ENCODE measurements at places on chromosomes 6 and 20.

DNA sequence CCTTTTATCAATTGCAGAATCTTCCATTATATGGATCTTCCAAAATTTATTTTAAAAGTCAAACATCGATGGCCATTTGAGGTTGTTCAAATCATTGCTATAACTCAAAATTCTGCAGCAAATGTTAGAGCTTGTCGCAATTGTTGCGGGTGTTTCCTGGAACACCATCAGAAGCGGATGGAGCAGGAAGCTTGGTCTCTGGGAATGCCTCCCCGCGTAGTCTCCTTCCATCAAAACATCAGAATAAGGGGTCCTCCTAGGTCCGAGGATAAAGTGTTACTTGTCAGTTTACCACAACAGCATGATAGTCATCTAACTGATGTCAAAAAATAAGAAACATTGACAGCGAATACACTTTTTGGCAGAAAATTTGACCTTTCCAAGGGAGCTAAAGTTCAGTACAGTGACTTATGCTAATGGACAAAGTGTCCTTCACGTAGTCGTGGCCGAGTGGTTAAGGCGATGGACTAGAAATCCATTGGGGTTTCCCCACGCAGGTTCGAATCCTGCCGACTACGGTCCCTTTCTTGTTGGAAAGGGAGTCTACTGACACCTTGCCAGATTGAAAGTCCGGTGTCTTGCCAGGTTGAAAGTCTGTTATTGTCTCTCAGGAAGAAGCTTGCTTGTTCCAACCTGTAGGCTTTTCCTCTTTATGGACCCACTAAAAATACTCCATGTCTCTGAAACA, 59.0 kb upstream of the ZNF184 start:
- H3K4me3 ChIP-seq, result no peak overlapping the region
- H3K27me3 ChIP-seq, result peaks cover 32% of the 10 kb centered on the region
- no peak overlapping the region for H3K27ac ChIP-seq
- no peaks in the 10 kb centered on the region for H3K36me3 ChIP-seq

DNA sequence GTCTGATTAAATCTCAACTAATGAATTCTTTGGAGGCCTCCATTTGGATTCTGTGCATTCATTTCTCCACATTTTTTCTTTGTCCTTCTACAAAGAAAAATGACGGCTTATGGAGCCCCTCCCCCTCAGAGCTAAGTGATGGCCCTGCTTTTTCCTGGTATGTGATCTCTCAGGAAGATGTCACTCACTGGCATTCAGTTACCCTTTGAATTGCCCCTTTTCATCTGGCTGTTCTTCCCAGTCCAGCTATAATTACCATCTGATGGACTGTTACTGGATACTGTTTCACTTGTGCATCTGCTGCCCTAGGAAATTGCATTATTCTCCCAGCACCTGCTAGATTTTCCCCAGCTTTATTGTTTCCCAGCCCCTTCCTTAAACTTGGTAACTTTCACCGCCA, 151.9 kb downstream of the CFAP61 start:
- H3K27ac ChIP-seq, result no peak overlapping the region
- no peaks in the 10 kb centered on the region for H3K36me3 ChIP-seq
- H3K27me3 ChIP-seq, result no peaks in the 10 kb centered on the region
- no peak overlapping the region for H3K4me3 ChIP-seq
- no peak for DNase-seq

- H3K27ac ChIP-seq, result no peak overlapping the region
- no peak for DNase-seq
- no peak overlapping the region for H3K4me3 ChIP-seq
- H3K4me1 ChIP-seq, result no peaks in the 10 kb centered on the region
- no peaks in the 10 kb centered on the region for H3K36me3 ChIP-seq
These were observed 20.4 kb upstream of the ANKEF1 start for GRCh38 chr20:10014431-10014830.

DNA sequence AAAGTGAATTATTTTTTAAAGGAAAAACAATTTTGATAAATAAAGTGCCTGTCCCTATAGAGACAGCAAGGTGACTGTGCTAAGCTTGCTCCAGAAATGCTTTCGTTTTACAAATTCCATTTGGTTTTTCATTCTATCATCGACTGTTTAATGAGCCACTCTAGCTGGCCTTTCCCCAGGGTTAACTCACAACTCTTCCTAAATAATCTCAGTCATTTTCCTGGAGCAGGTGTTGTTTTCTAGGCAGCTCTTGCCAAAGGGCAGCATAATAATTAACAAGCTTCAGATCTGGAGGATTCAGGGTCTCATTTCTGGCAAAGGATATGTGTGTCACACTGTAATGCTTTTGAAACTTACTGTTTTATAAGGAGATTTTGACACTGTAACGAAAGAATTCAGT, 184.2 kb downstream of the KHDC1L start:
- no peak overlapping the region for H3K4me3 ChIP-seq
- DNase-seq, result no peak
- H3K4me1 ChIP-seq, result no peaks in the 10 kb centered on the region
- H3K27me3 ChIP-seq, result no peaks in the 10 kb centered on the region

- peak overlapping the region; percentile 27 for H3K27ac ChIP-seq
- H3K36me3 ChIP-seq, result no peaks in the 10 kb centered on the region
- H3K4me3 ChIP-seq, result no peak overlapping the region
- H3K27me3 ChIP-seq, result no peaks in the 10 kb centered on the region
- H3K4me1 ChIP-seq, result peaks cover 4% of the 10 kb centered on the region
- DNase-seq, result no peak
These were observed 60.2 kb downstream of the LRRC1 start for GRCh38 chr6:53854843-53855567.

DNA sequence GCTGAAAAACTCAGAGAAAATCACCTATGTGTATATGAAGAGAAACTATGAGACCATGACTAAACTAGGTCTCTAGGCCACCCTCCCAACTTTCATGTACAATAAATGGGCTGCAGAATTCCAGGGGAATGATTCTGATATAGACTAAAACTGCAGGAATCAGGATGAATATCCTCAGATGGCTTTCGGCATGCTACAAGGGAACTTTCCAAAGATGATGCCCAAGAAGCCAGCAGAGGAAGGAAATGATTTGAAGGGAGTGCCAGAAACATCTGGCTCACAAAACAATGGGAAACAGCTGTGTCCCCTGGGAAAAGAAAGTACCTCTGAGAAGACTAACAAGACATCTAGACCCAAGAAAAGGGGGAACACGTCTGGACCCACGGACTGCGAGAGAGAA, 41.1 kb downstream of the PLN start:
- no peaks in the 10 kb centered on the region for H3K36me3 ChIP-seq
- no peak overlapping the region for H3K4me3 ChIP-seq
- H3K27me3 ChIP-seq, result no peaks in the 10 kb centered on the region
- no peaks in the 10 kb centered on the region for H3K4me1 ChIP-seq
- DNase-seq, result no peak

DNA sequence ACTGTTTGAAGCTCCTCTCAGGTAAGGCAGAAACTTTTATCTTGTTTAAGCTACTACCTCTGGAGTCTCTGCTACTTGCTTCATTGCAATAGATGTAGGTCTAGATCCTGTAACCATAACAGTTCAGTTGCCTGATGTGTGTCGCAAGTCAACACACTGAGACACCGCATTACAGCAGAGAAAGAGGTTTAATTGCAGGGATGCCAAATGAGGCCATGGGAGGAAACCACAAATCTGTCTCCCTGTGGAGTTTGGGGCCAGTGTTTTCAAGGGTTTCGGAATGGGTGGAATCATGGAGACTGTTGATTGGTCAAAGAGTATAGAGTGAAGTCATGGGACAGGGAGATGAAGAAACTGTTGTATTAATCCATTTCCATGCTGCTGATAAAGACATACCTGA, 57.1 kb upstream of the RBM24 start:
- no peaks in the 10 kb centered on the region for H3K36me3 ChIP-seq
- H3K27me3 ChIP-seq, result no peaks in the 10 kb centered on the region
- H3K4me1 ChIP-seq, result no peaks in the 10 kb centered on the region
- DNase-seq, result no peak
- H3K4me3 ChIP-seq, result no peak overlapping the region

GRCh38 chr6:74479420-74479819, 726.4 kb downstream of the COL12A1 start:
- DNase-seq, result no peak
- H3K27me3 ChIP-seq, result no peaks in the 10 kb centered on the region
- H3K4me1 ChIP-seq, result no peaks in the 10 kb centered on the region
- H3K27ac ChIP-seq, result no peak overlapping the region
- H3K4me3 ChIP-seq, result no peak overlapping the region
- H3K36me3 ChIP-seq, result no peaks in the 10 kb centered on the region

DNA sequence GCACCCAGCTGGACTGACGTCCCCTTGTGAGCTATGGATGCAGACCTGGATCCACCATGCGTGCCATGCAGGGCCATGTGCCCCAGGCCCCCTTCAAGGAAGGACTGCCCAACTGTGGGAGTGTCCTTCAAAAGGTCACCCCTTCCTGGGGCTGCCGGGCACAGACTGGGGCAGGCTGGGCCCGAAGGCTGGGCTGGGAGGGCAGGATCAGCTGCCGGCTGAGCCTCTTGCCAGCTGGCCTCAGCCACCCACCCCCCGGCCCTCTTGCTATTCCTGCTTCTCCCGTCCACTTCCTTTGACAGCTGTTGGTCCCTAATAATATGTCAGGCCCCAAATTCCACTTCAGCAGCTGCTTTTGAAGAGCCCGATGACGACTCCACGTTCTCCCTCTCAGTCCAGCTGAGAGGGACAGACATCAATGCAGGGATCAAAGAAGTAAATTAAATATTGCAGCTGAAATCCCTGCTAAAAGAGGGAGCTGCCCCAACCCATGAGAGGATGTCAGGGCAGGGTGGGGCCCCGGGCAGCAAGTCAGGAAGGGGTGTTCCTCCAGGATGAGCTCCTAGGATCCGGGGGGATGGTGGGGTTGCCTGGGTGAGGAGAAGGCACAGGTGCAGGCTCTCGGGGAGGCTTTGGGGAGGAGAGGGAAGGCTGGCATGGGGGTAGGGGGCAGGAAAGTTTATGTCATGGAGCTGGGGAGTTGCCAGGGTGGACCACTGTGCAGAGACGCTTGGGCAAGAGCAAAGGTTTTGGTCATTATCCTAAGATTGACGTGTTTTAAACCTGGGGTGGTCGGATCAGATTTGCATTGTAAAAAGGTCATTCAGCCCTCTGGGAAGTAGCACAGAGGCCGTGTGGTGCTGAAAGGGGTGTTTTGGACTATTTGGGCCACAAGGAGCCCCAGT, 185.0 kb downstream of the ANKRD60 start:
- no peak overlapping the region for H3K27ac ChIP-seq
- no peak for DNase-seq
- H3K4me1 ChIP-seq, result no peaks in the 10 kb centered on the region
- H3K36me3 ChIP-seq, result no peaks in the 10 kb centered on the region

DNA sequence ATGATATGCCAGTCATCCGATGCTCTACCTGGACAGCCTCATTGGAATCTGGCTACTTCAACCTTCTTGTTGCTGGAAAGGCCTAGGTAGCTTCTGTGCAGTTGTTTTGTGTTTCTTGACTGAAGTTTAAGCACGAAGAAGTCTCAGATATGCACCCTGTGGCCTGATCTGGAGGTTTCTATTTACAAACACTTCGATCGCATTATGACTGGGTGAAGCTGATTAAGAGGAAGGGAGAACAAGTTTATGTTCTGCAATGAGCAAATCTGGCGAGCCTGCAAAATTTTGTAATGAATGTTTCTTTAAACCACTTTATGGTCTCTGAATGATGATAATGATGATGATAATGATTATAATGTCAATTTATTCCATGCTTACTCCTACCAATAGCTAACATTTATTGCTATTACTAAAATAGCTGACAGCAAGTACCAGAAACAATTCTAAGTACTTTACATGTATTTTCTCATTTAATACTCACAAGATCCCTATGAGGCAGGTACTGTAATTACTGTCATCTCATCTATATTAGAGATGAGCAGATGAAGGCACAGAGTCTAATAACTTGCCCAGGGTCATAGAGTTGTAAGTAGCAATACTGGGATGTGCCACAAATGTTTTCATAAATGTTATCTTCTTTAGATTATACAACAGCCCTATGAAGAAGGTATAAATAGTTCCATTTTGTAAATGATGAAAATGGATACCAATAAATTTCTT, 126.1 kb upstream of the UST start:
- H3K36me3 ChIP-seq, result no peaks in the 10 kb centered on the region
- H3K4me3 ChIP-seq, result no peak overlapping the region
- DNase-seq, result no peak

DNA sequence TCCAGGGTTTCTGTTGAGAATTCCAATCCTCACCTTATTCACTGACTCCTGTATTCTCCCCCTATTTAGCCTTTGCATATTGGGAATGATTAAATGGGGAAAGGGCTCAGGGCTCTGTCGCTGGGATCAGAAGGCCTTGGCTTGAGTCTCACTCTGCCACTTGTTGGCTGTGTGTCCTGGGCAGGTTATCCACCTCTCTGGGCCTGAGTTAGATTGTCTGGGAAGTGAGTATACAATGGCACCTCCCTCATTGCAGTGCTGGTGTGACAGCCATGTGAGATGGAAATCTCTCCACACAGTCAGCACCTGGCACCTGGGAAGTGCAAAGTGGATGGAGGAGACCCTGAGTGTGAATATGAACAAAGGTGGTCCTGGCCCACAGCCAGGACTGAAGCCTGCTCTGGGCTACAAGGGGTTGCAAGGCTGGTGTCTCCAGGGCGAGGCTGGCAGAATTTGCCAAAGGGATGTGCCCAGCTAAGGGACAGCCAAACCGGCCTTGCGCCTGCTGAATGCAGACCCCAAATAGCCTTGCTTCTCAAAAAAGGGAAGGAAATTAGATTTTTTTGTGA, 200.0 kb upstream of the PMEPA1 start:
- H3K36me3 ChIP-seq, result no peaks in the 10 kb centered on the region
- no peak overlapping the region for H3K4me3 ChIP-seq
- no peaks in the 10 kb centered on the region for H3K27me3 ChIP-seq
- DNase-seq, result peak; percentile 33

DNA sequence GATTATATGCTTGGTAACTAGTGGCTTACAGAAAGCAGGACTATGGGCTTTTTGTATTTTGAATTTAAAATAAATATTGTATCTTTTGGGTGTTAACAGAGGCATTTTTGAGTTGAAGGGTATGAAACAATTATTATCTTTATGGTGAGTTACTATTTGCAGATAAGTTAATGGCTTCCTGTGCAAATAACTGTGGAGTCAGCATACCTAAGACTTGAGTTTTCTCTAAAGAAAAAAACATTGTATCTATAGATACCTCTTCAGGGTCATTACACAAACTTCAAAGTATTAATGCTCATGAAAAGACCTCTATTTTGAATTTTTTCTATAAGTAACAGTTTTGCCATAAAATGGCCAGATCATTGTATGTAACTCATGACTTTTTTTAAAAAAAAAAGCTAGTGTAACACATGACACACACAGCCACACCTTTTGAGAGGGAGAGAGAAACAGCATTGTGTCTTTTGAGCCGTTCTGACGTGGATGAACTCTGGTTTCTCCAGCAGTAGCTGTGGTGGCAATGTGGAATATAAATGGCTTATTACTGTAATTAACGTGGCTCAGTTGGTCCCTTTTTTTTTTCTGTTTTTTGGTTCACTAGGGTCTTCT, 36.3 kb downstream of the PLEKHG1 start:
- no peak overlapping the region for H3K27ac ChIP-seq
- no peaks in the 10 kb centered on the region for H3K36me3 ChIP-seq
- peaks cover 3% of the 10 kb centered on the region for H3K4me1 ChIP-seq
- no peaks in the 10 kb centered on the region for H3K27me3 ChIP-seq
- no peak overlapping the region for H3K4me3 ChIP-seq

GRCh38 chr6:39190545-39191235, 38.6 kb downstream of the KCNK5 start:
- H3K4me3 ChIP-seq, result no peak overlapping the region
- H3K27ac ChIP-seq, result no peak overlapping the region
- DNase-seq, result no peak
- H3K27me3 ChIP-seq, result no peaks in the 10 kb centered on the region
- H3K36me3 ChIP-seq, result no peaks in the 10 kb centered on the region

- H3K27me3 ChIP-seq, result no peaks in the 10 kb centered on the region
- no peaks in the 10 kb centered on the region for H3K4me1 ChIP-seq
- H3K27ac ChIP-seq, result no peak overlapping the region
- no peaks in the 10 kb centered on the region for H3K36me3 ChIP-seq
- no peak for DNase-seq
These were observed 110.7 kb downstream of the PDE10A start for GRCh38 chr6:165552248-165552736.

Data from breast epithelium (tissue), 4 donors.